NCI-H1417 (cell line): ENCODE measurements at places on chromosomes 11 and 22.

- DNase-seq = no peak
These were observed 52.5 kb downstream of the CD6 start for GRCh38 chr11:61023966-61024295.

DNA sequence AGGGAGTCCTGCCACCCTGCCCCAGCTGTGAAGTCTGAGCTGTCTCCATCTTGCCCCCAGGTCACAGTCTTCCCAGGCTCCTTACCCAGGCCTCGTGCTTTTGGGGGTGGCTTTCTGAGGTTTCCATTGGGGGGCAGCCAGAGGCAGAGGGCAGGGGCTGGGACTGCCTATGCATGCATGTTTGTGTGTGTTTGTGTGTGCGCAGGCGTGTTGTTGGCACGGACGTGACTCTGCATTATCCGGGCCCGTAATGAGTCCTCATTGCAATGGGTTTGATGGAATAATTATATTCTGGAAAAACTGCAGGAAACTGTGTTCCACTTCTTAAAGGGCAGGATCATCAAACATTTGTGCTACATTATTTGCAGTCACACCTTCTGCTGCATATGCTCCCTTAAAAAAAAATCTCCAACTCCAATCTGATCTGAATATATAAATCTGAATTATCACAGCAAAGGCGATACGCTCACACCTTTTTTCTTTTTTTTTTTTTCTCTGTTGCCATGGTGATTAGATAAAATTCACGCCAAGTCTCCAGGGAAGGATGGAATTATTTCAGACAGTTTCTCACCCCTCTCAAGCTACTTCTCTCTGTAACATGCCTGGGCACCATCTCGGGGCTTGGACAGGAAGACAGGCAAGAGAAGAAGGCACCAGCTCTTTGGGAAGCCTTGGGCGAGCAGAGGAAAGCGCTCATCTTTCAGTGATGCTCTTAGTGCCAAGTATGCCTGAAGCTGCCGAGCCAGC, 45.9 kb downstream of the DSCAML1 start:
- DNase-seq = no peak

DNA sequence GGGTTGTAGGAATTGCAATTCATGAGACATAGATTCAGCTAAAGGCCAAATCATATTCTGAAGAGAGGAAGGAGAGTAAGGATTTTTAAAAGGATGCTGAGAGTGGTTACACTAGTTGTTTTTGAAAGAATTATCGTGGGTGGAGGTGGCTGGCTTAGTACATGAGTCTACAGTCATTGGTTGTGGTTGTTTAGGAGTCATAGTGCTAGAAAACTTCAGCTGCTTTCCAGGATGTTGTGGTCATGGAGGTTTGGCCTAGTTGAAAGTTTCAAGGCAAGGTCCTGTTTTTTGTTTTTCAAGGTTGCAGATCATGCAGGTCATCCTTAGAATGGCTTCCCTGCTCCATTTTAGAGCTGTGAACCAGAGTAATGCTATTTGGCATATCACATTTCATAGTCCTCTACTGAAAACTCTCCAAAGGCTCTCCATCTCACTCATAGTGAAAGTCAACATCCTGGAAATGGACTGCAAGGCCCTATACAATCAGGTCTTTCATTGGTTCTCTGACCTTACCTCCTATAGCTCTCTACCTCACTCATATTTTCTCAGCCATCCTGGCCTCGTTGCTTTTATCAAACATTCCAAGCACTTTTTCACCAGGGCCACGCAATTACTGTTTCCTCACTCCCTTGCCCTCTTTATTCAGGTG, 26.1 kb upstream of the ZBTB44 start:
- DNase-seq = no peak

- DNase-seq = peak; percentile 94
These were observed 26.7 kb downstream of the UPB1 start for GRCh38 chr22:24521791-24522245.

DNA sequence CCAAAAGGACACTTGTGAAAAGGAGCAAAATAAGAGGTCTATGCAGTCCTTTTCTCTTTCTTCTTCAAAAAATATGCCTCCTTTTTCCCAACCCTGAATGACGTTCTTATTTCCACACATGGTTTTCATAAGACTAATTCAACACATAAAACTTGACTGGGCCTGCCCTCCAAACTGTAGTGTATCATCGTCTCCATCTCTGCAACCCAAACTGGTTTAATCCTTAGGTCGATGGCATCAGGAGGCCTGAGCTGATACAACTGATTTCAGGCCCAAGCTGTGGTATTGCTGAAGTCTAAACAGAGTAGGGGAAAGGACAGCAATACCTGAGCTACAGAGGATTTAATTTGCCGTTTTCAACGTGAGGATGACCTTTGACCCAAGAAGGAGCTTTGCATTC, 130.0 kb upstream of the MTNR1B start:
- DNase-seq = no peak

DNA sequence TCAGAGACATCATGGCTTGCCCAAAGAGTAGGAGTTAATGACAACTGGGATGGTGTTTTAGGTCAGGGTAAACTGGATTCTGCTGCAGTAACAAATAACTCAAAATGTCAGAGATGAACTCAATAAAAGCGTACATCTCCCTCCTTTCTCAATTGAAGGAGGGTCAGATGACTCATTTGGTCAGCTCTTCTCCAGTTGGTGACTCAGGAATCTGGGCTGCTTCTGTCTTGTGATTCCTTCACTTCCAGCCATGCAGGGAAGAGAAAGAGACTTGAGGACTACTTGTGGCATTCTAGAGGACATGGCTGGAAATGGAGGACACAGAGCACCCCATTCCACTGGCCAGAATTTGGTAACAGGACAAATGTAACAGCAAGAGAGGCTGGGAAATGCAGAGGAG, 3.2 kb upstream of the SYT13 start:
- DNase-seq = no peak

GRCh38 chr11:123116486-123116885, 54.5 kb upstream of the HSPA8 start:
- DNase-seq = no peak

GRCh38 chr11:95863486-95864140, 60.3 kb downstream of the MTMR2 start:
- DNase-seq = no peak

GRCh38 chr11:9972989-9973388, 309.1 kb downstream of the SWAP70 start:
- no peak for DNase-seq

DNA sequence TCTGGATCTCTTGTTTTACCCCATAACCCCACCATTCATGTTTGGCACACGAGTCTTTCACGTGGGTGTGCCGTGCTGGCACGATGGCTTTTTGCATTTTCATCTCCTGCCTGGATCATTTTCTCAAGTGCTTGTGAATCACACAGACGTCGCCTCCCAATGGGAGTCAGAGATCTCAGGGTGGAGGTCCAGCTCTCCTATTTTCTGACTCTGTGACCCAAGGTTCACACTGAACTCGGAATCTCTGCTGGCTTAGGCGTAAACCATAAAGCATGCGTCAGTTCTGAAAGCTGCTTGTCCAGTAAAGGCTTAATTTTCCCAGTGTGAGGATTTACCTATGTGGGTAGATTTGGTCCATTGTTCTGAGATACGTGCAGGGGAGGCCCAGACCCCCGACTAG, 16.0 kb upstream of the C22orf42 start:
- DNase-seq = no peak

DNA sequence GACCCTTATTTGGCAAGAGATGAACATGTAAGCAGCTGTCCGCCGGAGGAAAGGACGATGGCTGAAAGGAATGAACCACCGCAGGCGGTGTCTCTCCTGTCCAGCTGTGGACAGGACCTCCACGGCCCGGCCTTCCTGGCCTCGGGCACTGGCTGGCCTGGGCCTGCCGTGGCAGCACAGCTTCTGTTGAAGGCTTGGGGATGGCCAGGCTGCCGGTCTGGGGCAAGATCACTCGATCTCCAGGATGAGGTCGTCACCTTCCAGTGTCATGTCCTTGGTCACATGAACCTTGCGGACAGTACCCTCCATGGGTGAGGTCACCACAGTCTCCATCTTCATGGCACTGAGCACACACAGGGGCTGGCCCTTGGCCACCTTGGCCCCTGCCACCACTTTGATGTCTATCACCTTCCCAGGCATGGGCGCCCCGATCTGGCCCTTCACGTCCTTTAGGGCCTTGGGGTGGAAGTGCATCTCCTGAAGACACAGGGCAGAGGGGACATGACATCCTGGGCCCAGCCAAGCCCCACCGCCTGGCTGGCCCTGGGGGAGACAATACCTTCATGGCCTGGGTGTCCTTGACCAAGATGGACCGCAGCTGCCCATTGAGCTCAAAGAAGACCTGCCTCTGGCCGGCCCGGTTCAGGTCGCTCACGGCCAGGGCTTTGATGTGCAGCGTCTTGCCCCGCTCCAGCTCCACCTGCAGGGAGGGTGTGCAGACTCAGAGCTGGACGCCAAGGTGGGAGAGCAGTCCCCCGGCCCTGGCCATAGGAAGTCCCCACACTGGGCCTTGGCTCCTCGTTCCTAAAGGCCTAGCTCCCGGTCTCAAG, 5.6 kb downstream of the RCE1 start:
- no peak for DNase-seq

DNA sequence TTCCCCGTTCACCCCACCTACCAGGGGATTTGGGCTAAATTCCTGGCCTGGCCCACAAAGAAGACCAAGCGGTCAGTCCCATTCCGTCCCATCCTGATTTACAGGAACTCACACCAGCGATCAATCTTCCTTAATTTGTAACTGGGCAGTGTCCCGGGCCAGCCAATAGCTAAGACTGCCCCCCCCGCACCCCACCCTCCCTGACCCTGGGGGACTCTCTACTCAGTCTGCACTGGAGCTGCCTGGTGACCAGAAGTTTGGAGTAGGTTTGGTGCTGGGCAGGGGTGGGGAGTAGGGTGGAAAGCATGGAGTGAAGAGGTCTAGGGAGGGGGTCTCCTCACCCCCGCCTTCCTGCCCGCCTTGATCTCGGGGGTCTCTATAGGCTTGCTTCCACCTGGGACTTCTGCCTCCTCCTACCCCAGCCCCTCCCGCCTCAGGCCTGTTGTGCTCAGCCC, at the start of gene SERPING1:
SERPING1 (plus strand) TSS at position 225 of the 455 bp plus-strand sequence. CDS start 586 bp downstream, outside the sequence.
- no peak for DNase-seq

DNA sequence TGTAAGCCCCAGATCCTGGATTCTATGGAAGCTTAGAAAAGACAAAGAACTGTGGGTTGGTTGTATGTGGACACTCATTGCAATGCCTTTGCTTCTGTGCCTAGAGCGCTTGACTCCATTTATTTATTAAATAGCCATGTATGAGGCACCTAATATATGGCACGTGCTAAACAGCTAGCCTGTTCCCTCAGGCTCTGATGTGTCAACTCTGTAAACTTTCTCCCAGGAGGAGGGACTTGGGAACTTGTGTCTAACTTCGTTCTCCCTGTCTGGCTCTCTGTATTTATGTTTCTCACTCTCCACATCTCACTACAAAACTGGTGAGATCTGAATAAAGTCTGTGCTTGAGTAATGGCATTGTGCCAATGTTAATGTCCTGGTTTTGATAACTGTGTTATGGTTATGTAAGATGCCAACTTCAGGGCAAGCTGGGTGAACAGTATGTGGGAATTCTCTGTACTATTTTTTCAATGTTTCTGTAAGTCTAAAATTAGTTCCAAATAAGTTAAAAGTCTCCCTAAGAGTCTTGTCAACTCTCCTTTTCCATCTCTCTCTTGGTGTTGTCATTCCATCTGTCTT, 34.1 kb upstream of the ZBTB16 start:
- no peak for DNase-seq

GRCh38 chr11:116641561-116642045, 131.2 kb downstream of the BUD13 start:
- peak; percentile 87 for DNase-seq

- DNase-seq = no peak
These were observed 9.6 kb downstream of the ACO2 start for GRCh38 chr22:41478473-41478872.

DNA sequence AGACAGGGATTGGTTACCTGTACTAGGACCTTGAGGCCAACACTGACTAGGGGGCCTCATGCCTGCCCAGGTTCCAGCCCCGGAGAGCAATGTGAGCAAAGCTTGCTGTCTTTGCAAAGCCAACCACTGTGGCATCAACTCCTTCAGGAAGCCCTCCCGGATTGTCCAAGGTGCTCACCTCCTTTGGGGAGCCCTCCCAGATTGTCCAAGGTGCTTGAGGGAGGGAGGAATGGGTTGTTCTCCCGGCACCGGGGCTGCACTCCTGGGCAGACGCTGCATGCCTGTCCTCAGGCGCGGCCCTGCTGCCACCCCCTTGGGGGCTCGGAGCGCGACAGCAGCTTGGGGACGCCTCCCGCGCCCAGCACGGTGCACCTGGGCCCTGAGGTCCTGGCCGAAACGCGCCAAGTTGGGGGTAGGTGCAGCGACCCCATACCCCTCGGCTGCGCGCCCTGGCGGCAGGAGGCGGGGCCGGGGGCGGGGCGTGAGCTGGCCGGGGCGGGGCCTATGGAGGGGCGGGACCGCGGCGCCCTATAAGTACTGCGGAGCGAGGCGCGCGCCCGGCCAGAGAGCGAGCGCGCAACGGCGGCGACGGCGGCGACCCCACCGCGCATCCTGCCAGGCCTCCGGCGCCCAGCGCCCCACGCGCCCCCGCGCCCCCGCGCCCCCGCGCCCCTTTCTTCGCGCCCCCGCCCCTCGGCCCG, at the start of gene CD81:
CD81 (plus strand) TSS at position 560 of the 701 bp plus-strand sequence. CDS start 240 bp downstream, outside the sequence.
- DNase-seq = no peak

GRCh38 chr11:90434858-90435257, 212.0 kb upstream of the CHORDC1 start:
- peak; percentile 14 for DNase-seq

- DNase-seq = no peak
These were observed 26.9 kb upstream of the CSTF3 start for GRCh38 chr11:33187998-33188722.

DNA sequence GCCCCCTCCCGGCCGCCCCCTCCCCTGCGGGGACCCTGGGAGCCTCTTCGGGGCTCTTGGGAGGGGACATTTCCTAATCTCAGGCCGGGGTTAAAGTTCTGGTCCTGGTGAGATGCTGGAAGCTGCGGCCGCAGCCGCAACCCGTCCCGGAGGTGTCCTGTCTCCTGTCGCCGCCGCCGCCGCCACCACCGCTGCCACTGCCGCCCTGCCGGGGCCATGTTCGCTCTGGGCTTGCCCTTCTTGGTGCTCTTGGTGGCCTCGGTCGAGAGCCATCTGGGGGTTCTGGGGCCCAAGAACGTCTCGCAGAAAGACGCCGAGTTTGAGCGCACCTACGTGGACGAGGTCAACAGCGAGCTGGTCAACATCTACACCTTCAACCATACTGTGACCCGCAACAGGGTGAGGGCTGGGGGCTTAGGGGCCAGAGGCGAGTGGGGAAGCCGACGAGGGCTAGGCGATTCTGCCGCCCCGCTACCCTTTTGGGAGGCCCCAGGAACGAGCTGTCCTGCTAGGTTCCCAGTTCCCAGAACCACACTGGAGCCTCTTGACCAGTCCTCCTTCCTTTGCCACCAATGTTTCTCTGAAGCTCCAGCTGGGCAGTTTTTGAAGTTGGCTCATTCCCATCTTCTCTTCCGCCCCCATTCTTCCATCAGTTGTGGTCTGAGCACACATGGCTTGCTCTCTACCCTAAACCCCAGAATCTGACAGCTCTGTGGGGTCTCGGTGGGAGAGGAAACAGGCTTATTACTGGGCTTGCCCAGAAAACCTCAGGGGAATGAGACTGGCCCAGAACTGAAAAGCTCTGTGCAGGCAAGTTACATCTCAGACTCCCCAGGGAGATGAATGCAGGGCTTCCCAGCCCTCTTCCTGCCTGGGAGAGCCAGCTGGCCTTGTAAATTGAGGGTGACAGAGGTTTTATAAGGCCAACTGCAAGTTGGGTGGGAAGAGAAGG, 781 bp downstream of the SIDT2 start:
- DNase-seq = no peak
